DND-41 (cell line): ENCODE measurements at places on chromosomes 16 and 17.

DNA sequence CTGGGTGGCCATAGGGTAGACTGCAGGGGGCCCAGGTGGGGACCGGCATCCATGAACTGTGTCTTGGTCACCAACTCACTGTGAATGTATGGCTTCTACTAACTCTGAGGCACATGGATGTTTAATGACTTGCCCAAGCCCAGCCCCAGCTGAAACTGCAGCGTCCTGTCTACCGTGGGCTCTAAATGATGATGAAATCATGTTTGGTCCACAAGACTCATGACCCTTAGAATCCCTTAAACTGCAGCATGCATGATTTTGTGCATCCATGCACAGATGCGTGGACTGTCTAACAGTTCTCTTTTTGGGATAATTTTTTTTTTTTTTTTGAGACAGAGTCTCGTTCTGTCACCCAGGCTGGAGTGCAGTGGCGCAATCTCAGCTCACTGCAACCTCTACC lies 32.4 kb upstream of the CREBBP start:
- no peak for DNase-seq

DNA sequence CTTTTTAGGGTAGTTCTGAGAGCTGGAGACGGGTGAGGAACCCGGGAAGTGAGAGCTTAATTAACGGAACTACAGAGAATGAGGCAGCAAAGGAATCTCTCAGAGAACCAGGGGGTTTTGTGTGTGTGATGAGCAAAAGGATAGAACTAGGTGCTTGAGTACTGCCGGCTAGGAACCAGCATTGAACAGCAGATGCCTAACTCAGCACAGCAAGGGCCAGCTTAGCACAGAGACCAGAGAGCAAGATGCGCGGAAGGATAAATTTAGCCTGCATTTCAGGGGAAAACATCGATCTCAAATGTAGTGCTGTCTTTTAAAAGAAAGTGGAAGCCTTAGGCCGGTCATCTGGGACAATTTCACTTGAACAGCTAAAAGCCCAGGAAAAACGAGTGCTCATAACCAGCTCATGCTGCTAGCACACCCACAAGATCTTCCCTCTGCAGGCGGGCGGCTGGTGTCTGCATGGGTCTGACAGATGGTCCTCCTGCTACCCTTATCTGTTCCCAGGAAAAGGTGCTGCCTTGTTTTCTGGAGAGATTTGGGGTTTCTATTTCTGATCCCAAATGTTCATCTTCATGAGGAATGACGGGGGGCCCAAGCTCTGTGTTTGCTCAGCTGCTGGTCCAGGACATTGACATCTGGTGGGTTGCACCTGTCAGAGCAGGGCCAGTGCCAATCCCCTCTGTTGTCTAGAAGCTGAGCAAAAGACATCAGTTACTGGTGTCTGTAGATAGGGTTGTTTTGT lies 103.9 kb downstream of the SOCS1 start:
- no peak for DNase-seq

GRCh38 chr17:51064061-51064735 lies 56.5 kb downstream of the SPAG9 start:
- no peak for DNase-seq

- DNase-seq = no peak
These were observed 404.6 kb downstream of the SOX9 start for GRCh38 chr17:72525225-72526015.

DNA sequence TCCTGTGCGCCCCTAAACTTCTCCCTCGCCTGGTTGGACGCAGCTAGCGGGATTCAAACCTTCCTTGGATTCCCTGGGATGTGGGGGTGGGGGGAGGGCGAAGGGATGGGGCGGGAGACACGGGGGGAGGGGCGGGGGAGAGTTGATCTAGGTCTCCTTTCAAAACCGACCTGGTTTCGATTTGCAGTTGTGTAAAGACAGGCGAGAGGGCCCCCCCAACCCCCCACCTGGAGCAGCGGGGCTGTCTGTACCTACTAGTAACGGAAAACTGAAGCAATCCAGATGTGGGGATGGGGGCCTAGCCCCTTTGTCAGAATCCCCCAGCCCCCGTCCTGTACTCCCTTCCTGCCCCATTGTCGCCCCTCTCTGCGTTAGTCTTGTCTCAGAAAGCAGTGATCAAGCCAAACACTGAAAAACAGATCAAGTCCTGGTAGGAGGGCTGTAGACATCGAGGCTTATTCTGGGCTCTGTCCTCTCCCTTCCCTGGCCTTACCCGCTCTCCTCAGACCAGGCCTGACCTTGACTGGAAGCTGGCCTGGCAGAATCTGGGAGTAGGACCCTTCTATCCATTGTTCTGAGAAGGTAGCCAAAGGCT lies 902 bp downstream of the DLX4 start:
- no peak for DNase-seq

GRCh38 chr17:7592422-7593021 lies 2.6 kb upstream of the SOX15 start:
- DNase-seq = no peak

DNA sequence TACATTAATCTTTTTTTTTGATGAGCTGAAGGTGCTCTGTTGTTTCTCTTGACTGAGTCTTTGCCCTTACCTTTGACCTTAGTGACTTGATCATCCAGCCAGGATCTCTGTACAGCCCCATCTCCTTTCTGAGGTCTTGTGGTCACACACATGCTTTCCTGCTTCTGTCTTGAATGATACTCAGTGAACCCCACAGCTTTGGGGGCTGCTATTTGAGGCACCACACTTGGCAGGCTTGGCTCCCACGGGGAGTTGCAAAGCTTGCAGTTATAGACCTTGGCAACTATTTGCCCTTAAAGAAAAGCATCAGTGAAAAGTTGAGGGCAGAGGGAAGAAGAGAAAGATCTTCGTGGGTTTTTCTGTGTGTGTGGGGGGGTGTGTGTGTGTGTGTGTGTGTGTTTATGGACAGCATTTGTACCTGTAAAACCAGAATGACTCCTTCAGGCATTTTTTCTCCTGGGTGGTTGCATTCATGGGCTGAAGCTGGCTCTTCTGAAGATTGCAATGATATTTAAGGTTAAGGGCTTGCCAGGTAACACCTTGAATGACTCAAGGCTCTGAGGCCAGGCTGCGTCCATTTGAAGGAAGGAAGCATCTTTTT lies 101.6 kb downstream of the MSI2 start:
- DNase-seq = peak; percentile 67

DNA sequence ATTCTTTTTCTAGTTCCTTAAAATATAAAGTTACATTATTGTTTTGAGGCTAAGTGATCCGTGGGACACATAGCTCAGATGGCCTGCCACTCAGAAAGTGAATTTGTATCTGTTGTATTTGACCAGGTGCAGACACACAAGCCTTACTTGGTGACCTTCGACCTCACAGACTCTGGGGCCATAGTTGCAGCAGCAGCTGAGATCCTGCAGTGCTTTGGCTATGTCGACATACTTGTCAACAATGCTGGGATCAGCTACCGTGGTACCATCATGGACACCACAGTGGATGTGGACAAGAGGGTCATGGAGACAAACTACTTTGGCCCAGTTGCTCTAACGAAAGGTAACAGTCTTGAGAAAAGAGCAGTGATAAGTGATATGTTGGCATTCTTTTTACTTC lies 30.5 kb downstream of the TMEM11 start:
- no peak for DNase-seq

- no peak for DNase-seq
These were observed 10.9 kb upstream of the C16orf54 start for GRCh38 chr16:29756654-29757053.

- no peak for DNase-seq
These were observed 184.6 kb upstream of the CHMP6 start for GRCh38 chr17:80807014-80807413.

DNA sequence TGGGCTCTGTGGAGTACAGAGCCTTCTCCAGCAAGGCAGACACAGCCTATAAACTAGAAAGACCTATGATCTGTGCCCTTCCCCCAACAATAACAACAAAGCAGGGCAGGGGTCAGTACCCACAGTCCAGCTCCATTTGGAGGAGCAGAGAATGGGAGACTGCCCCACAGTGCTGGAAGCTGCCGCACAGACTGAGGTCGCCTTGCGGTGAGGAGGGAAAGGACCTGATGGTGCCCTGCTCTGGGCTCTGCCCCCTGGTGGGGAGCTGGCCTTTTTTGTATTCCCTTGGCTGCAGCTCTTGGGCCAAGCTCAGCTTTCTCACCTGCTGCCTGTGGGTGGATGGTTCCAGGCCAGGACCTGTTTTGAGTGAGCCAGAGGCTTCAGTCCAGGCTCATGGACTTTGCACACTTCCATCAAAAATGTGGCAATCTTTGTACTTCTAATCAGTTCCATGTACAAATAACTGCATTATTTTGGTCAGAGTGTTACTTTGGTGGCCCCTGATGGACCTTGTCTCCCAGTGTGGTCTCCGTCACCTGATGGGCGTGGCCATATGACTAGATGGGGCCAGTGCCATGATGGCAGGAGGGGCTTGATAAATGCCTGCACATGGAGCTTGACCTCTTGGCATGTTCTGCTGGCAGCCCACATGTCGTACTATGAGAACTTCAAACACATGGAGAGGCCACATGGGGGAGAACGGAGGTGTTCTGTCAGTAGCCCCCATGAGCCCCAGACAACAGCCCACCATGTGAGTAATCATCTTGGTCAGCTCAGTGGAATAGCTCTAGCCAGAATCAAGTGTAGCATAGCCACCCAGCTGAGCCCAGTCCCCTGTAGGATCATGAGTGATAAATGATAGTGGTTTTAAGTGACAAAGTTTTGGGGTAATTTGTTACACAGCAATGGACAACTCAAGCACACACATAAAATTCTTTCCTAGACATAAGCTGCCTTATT lies 24.2 kb downstream of the B9D1 start:
- peak; percentile 47 for DNase-seq

GRCh38 chr17:68301438-68301959 lies 10.2 kb downstream of the ARSG start:
- DNase-seq = no peak

DNA sequence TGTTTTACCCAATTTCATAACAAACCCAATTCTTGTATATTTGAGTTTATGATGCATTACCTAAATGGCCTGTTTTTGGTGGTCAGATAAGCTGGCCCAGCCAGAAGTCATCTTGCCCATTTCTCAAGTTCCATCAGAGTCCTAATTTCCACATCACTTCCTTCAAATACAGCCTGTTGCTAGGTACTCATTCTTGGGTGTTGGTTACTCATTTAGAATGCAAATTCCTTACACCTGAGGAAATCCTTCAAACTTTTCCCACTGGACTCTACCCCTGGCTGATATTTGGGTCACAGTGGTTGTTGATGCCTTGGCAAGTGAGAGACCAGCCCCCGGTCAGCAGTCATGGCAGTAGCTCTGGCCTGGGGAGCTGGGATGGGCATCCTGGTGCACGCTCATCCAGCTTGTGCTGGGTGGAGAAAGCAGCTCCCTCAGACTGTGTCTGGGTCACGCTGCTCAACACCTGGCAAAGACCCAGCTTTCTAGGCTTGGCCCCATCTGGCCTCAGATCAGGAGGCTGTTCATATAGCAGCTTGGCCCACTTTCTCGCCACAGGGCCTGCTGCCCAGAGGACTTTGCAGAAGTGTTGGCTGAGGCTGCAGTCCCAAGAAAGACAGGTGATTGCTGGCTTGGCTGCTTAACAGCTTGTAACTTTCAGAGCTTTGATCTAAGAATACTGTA lies 25.8 kb downstream of the WSB1 start:
- DNase-seq = no peak

GRCh38 chr16:526181-527014 lies 1.1 kb upstream of the CAPN15 start:
- DNase-seq = peak; percentile 45
